Retina (tissue), 1 donor: ENCODE measurements at places on chromosomes 16 and 17.

DNA sequence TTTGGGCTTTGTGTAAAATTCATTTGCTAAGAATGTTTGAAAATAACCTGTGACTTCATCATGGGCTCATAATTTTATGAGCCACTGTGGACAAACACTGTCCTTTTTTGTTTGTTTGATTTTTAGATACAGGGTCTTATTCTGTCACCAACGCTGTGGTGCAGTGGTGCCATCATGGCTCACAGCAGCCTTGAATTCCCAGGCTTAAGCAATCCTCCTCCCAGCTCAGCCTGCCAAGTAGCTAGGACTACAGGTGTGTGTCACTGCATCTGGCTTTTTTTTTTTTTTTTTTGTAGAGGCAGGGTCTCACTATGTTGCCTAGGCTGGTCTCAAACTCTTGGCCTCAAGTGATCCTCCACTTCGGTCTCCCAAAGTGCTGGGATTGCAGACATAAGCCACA, 8.3 kb downstream of the TEX2 start:
- DNase-seq, result no peak

DNA sequence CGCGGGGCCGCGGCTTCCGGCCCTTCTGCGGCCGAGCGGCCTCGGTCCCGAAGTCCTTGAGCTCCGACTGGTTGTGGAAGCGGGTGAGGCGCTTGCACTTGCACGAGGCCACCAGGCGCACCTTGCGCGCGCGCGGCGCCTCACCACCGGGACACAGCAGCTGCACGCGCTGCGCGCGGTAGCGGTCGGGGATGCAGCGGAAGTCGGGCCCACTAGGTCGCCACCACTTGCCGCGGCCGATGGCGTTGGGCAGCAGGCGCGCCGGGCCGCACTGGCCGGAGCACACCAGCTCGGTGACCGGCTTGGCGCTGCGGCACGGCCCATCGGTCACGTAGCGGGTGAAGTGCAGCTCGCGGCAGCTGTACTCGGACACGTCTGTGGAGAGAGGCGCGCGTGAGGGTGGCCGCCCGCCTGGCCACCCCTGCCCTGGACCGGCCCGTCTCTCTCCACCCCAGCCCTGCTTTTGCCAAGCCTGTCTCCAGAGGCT, 3.2 kb downstream of the SOST start:
- peak; percentile 89 for DNase-seq

DNA sequence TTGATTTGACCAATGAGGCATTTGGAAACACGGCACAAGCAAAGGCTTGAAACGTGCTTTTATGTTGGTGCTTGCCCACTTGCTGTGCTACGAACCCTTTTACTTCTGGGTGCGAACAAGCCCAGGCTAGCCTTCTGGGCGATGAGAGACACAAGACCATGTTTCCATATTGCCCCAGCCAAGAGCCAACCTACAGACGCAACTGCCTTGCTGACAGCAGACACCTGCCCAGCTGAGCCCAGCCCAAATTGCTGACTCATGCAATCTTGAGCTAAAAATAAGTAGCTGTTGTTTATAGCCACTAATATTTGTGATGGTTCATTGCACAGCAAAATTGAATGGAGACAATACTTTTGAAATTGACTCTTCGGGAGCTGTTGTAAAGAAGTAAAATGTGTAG, 464.5 kb downstream of the WWOX start:
- DNase-seq, result no peak

DNA sequence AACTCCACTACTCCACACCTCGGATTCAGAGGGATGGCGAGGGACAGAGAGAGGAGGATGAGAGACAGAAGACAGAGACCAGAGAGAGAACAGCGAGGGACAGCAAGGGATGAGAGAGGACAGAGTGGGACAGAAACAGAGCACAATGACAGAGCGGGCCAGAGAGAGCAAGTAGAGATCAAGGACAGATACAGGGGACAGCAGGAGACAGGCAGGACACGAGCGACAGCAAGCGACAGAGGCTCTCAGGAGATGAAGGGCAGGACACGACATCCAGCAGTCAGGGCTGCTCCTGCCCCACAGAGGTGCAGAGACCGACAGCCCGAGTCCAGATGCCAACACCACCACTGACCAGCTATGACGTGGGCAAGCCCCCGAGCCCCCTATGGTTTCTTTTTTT, 14.9 kb downstream of the CORO7 start:
- no peak for DNase-seq

DNA sequence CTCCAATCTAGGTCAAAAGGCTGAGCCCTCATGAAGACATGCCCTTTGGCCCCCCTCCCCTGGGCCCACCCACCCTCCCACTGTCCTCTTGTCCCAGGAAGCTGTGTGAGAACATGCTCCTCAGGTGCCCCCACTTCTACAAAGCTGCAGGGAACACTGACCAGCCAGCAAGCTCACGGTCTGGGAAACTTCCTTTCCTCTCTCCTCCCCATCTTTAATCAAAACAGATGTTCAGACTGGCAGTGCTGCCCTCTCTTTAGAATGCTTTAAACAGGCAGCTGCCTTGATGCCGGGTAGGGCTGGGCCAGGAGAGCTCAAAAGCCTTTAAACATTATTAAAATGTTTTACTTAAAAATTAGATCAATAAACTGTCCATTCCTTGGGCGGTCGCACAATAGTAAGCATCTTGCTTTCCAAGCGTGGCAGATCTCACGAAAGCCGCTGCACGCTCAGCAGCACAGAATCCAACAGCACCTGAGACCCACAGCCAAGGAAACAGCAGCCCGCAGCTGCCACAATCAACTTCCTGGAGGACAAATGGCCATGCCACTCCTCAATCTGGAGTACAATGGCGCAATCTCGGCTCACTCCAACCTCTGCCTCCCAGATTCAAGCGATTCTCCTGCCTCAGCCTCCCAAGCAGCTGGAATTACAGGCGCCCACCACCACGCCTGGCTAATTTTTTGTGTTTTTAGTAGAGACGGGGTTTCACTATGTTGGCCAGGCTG, 399.2 kb downstream of the SLC39A11 start:
- no peak for DNase-seq

DNA sequence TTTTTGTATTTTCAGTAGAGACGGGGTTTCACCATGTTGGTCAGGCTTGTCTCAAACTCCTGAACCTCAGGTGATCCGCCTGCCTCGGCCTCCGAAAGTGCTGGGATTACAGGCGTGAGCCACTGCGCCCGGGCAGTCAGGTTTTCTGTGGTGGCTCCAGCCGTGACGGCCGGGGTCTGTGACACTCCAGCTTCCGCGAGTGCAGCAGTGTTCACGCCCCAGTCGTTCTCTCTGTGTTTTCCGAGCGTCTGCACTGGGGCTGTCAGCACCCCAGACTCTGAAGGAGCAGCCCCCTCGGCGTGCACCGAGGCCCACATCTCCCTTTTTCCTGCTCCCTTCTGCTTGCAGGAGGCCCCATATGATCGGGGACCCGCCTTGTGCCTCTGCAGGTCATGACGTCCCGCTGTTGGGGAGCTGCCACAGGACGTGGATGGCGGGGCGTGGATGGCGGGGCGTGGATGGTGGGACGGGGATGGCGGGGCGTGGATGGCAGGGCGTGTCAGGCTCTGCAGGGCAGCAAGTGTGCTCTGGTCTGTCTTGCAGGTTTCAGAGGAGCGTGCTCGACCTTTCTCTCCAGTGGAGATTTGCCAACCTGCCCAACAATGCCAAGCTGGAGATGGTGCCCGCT, 5.7 kb downstream of the ASPSCR1 start:
- no peak for DNase-seq

DNA sequence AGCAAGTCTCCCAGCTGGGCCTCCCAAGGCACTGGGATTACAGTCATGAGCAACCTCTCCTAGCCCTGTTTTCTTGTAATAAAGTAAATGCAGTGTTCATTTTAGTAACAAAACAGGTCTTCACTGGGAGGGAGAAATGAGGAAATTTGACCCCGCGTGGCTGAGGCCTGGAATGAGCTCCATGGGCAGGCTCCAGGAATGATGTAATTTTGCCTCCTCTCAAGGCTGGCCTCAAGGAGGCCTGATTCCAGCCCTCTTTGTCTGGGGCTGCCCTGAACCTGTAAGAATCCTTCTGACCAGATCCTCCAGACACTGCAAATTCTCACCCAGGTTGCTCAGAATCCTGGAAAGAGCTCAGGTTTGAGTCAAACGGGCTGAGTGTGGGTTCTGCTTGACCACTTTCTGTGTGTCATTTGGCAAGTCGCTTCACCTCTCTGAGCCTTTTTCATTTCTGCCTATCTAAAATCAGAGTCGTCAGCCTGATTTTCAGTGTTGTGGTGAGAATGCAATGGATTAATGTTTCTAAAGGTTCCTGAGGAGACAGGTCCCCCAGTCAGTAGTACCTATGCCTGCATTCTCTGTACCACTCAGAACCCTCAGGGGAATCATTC, 57.1 kb downstream of the RAB11FIP4 start:
- DNase-seq, result no peak

- no peak for DNase-seq
These were observed 256.3 kb upstream of the SDK2 start for GRCh38 chr17:73900516-73900915.

DNA sequence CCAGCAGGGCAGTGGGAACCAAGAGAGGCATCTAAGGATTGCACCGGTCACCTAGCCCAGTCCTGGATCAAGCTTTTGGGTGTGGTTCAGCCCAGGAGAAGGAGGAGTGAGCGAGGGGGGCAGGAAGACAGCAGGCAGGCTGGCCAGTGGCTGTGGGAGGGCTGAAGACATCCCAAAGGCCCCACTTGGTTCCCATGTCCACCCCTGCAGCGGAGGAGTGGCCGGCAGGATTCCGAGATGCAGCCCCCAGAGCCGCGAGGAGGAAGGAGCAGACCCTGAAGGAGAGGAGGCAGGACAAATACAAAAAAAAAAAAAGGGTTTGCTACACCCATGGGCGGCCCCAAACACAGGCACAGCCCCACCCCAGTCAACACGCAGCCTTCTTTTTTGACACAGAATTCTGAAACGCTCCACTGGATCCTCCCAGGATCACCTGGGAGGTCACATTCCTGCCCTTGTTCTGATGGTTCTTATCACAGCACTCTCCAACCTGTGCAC, 1.1 kb upstream of the SLC47A2 start:
- no peak for DNase-seq

DNA sequence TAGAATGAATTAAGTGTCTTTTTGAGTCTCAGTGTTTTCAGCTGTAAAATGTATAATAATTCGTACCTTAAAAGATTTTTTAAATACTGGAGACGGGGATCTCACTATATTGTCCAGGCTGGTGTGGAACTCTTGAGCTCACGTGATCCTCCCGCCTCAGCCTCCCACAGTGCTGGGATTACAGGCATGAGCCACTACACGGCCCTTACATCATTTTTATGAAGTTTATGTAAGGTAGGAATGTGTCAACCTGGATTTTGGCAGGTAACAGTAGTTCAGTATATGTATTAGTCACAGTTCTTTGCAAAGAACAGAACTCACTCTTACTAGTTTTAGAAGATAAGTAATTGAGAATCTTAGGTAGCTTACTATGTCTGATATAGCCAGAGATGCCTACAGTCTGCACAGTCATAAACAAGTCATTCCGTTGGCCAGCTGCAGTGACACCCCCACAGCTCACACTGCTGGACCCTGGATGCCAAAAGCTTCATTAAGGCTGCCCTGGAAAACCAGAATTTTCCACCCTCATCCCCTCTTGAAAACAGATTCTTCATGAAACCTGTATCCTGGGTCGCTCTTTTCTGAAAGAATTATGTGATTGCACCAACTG, 583 bp upstream of the COX6A2 start:
- no peak for DNase-seq

GRCh38 chr17:77690271-77691161, 268.0 kb upstream of the TNRC6C start:
- DNase-seq, result peak; percentile 32

GRCh38 chr17:52134641-52135040, 23.9 kb downstream of the CA10 start:
- no peak for DNase-seq

GRCh38 chr17:4588391-4588790, 4.1 kb downstream of the SMTNL2 start:
- no peak for DNase-seq

GRCh38 chr16:31451681-31452351, 7.5 kb upstream of the ARMC5 start:
- peak; percentile 52 for DNase-seq

- DNase-seq, result no peak
These were observed 31.6 kb upstream of the HS3ST2 start for GRCh38 chr16:22782314-22782713.

- no peak for DNase-seq
These were observed 161.4 kb upstream of the RPL38 start for GRCh38 chr17:74041869-74042640.

- DNase-seq, result no peak
These were observed 133.5 kb downstream of the SEC14L1 start for GRCh38 chr17:77274096-77274845.

DNA sequence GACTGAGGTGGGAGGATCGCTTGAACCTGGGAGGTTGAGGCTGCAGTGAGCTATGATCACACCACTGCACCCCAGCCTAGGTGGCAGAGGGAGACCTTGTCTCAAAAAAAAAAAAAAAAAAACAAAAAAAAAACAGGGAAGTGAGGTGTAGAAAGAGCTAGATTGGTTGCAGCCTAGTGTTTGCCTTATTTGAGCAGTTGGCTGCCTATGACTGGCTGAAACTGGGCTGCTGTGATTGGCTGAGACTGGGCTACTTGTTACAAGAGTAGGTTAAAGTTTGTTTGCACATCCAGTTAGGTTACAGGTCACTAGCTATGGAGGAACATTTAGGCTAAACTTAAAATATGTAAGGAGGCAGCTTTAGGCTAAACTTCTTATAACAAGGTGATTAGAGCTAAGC, 5.7 kb downstream of the DHRS7B start:
- no peak for DNase-seq

DNA sequence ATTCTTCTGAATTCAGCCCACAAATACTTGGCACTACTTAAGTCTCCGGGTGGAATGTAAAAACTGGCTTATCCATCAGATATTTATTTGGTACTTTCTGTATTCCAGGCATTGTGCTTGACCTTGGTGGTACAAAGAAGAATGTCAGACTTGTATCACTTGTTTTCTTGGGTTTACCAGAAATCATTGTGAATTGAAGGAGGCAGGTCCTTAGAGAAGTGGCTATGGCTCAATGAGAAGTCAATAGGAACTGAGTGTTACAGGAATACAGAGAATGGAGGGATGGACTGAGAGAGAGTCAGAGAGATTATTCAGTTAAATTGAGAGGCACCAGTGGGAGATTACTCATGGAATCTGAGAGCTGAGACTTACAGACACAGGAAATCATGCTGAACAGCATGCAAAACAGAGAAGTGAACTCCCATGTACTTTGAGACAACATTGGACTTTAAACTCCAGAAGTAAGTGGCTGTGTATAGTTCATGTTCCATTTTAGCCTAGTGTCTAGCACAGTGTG, 704.1 kb downstream of the CDH11 start:
- no peak for DNase-seq

DNA sequence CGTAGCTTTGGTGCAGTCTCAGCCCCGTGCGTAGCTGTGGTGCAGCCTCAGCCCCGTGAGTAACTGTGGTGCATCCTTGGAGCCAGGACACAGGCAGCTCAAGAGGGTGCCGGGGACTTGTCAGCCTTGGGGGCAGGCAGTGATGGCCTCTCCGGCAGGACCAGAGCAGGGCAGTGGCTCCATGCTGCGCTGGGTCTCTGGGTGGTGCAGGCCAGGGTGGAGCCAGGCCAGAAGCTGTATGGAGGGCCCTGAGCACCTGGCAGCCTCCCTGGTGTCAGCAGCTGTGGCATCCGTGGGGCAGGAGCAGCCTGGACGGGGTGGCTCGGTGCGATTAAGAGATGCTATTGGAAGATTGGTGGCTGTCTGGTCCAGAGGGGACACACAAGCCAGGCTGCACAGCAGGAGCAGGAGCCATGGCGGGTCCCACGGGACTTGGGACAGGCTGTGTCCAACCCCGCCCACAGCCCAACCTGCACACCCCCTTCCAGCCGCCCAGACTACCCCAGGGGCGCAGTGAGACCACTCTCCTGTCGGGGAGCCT, 28.3 kb upstream of the CDH15 start:
- DNase-seq, result no peak

GRCh38 chr16:89110641-89111040, 17.0 kb downstream of the ACSF3 start:
- no peak for DNase-seq
